ENCODE measurements at places on chromosomes 5 and 9. TPM values are rescaled to one million over a fixed set of nuclear protein-coding genes. Genes with fewer than 3 reads are reported as not detected.

- no peak for DNase-seq
- H3K27ac ChIP-seq, result no peak overlapping the region
- H3K4me1 ChIP-seq, result no peaks in the 10 kb centered on the region
Observed at GRCh38 chr9:22623236-22623635, 176.6 kb downstream of the DMRTA1 start.

GRCh38 chr9:111992523-111992922 lies 95.9 kb downstream of the UGCG start:
- peaks cover 2% of the 10 kb centered on the region for H3K27me3 ChIP-seq
- peaks cover 6% of the 10 kb centered on the region for H3K36me3 ChIP-seq
- H3K27ac ChIP-seq, result peak overlapping the region; percentile 18
- no peak overlapping the region for H3K4me3 ChIP-seq
- DNase-seq, result peak; percentile 45

The GMCL2 gene
- not detected for total RNA-seq

- DNase-seq, result no peak
- no peak overlapping the region for H3K27ac ChIP-seq
- H3K4me1 ChIP-seq, result peaks cover 14% of the 10 kb centered on the region
- no peak overlapping the region for H3K4me3 ChIP-seq
- H3K36me3 ChIP-seq, result no peaks in the 10 kb centered on the region
Observed at GRCh38 chr9:122403381-122404000, 32.7 kb downstream of the PTGS1 start.

DNA sequence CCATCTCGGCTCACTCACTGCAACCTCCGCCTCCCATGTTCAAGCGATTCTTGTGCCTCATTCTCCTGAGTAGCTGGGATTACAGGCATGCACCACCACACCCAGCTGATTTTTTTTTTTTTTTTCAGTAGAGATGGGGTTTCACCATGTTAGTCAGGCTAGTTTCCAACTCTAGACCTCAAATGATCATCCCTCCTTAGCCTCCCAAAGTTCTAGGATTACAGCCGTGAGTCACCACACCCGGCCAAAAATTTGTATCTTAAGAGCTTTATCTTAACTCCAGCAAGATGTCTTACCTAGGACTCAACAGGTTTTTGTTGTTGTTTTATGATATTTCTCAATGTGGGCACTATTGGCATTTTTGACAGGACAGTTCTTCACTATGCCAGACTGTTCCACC lies 27.9 kb downstream of the LYRM7 start:
- no peak overlapping the region for H3K4me3 ChIP-seq
- no peak overlapping the region for H3K27ac ChIP-seq
- DNase-seq, result no peak
- H3K27me3 ChIP-seq, result no peaks in the 10 kb centered on the region
- peaks cover 6% of the 10 kb centered on the region for H3K36me3 ChIP-seq

- H3K4me1 ChIP-seq, result no peaks in the 10 kb centered on the region
- H3K36me3 ChIP-seq, result no peaks in the 10 kb centered on the region
- DNase-seq, result no peak
Observed at GRCh38 chr9:16417161-16417560, 453.3 kb downstream of the BNC2 start.
